SJSA1 (cell line): ENCODE measurements at places on chromosomes 6 and 20. TPM values are rescaled to one million over a fixed set of nuclear protein-coding genes. Genes with fewer than 3 reads are reported as not detected.

DNA sequence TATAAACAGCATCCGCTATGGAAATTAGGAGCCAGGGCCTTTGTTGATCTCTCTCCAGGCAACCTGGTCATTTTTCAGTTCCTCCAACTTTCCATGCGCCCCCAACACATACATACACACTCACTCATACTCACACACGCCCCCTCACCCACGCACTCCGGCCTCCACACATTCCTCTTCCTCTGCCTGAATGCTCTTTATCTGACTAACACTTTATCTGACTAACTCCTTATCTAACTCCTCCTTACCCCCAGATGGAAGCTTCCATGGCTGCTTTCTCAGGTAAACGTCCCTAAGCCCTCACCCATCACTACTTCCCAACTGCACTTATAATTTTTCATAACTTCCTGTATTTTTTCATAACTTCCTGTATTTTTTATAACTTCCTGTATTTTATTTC lies 17.4 kb downstream of the CASS4 start:
- H3K4me3 ChIP-seq, result no peak overlapping the region
- H3K36me3 ChIP-seq, result no peaks in the 10 kb centered on the region
- H3K27ac ChIP-seq, result no peak overlapping the region
- DNase-seq, result no peak
- H3K4me1 ChIP-seq, result no peaks in the 10 kb centered on the region
- no peaks in the 10 kb centered on the region; the same call in 1 of the 2 replicates for H3K27me3 ChIP-seq

DNA sequence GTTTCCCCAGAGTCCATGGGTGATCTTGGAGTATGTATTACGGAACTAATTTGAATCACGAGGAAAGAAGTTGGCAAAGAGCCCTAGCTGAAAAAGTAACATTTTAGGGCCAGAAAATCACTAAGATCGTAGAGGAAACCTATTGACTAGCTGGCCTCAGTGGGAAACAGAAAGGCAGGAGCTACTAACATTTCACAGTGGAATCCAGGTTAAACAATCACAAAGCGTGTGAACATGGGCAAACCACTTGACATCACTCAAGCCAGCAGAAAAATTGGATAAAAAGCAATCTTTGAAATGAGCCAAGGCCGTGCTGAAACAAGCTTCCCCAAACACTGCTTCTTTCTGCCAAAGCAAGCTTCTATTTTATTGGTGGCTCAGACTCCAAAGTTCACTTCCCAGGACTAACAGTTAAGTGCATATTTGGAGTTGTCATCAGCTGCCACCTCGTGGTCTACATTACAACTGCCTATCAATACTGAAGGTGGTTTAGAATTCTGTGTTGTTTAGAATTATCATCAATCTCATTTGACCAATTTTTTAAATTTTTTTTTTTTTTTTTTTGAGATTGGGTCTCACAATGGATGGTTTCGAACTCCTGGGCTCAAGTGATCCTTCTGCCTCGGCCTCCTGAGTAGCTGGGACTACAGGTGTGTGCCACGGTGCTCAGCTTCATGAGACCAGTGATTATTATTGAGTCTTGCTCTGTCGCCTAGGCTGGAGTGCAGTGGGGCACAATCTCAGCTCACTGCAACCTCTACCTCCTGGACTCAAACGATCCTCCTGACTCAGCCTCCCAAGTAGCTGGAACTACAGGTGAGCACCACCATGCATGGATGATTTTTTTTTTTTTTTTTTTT lies 10.6 kb downstream of the RPS10 start:
- H3K27ac ChIP-seq, result no peak overlapping the region
- no peaks in the 10 kb centered on the region for H3K27me3 ChIP-seq
- DNase-seq, result peak; percentile 47
- peaks cover 51% of the 10 kb centered on the region for H3K36me3 ChIP-seq
- peaks cover 6% of the 10 kb centered on the region; the same call in 1 of the 2 replicates for H3K4me1 ChIP-seq

GRCh38 chr6:44061375-44062104 lies 65.7 kb downstream of the MRPL14 start:
- H3K4me1 ChIP-seq, result peaks cover 70% of the 10 kb centered on the region
- no peaks in the 10 kb centered on the region for H3K36me3 ChIP-seq
- H3K4me3 ChIP-seq, result no peak overlapping the region
- no peak for DNase-seq

DNA sequence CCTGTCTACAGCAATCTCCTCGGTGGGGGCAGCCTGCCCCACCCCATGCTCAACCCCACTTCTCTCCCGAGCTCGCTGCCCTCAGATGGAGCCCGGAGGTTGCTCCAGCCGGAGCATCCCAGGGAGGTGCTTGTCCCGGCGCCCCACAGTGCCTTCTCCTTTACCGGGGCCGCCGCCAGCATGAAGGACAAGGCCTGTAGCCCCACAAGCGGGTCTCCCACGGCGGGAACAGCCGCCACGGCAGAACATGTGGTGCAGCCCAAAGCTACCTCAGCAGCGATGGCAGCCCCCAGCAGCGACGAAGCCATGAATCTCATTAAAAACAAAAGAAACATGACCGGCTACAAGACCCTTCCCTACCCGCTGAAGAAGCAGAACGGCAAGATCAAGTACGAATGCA lies 19.4 kb downstream of the PRDM1 start:
- H3K27me3 ChIP-seq, result no peaks in the 10 kb centered on the region
- peaks cover 23% of the 10 kb centered on the region for H3K36me3 ChIP-seq
- no peak for DNase-seq
- no peak overlapping the region for H3K4me3 ChIP-seq
- no peak overlapping the region for H3K27ac ChIP-seq

DNA sequence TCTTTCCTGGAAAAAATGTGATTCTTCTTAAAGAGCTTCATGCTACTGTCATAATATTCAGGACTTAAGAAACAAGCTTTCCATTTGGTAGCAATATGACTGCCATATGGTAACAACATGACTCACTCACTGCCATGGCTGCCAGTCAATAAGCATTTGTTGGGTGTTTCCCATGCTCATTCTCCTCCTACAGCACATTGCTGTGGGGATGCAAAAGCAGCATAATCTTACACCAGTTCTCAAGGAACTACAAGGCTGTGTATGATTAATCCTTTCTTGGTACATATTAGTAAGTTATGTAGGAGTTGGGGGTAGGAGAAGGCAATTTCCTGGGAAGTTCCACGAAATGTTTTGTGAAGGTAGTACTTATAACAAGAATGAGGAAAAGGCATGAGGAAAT lies 76.7 kb downstream of the CEP162 start:
- H3K27ac ChIP-seq, result no peak overlapping the region
- H3K36me3 ChIP-seq, result peaks cover 5% of the 10 kb centered on the region
- H3K27me3 ChIP-seq, result no peaks in the 10 kb centered on the region
- DNase-seq, result no peak

GRCh38 chr20:35967979-35968640 lies at the start of gene CNBD2:
Gene CNBD2 (plus strand): TSS chr20:35968590. CDS start chr20:35968763, 173 bp downstream.
- no peaks in the 10 kb centered on the region for H3K36me3 ChIP-seq
- H3K27me3 ChIP-seq, result no peaks in the 10 kb centered on the region
- H3K27ac ChIP-seq, result no peak within 1 kb of the TSS
- no peak for DNase-seq
- no peaks in the 10 kb centered on the region for H3K4me1 ChIP-seq

- DNase-seq, result no peak
- peaks cover under 1% of the 10 kb centered on the region; the same call in 1 of the 2 replicates for H3K36me3 ChIP-seq
- H3K4me3 ChIP-seq, result no peak overlapping the region
- peaks cover 8% of the 10 kb centered on the region for H3K4me1 ChIP-seq
Measured at GRCh38 chr20:35517125-35517524, 12.3 kb downstream of the C20orf173 start.

LPA gene
- not detected in 2 replicates for total RNA-seq

TIAM2 gene
- total RNA-seq, result 48.3 and 59.3 TPM in 2 replicates
